ENCODE measurements at places on chromosomes 7 and 10.

GRCh38 chr7:140201393-140201792 is 24.6 kb upstream of the KDM7A start:
- no peak for DNase-seq

DNA sequence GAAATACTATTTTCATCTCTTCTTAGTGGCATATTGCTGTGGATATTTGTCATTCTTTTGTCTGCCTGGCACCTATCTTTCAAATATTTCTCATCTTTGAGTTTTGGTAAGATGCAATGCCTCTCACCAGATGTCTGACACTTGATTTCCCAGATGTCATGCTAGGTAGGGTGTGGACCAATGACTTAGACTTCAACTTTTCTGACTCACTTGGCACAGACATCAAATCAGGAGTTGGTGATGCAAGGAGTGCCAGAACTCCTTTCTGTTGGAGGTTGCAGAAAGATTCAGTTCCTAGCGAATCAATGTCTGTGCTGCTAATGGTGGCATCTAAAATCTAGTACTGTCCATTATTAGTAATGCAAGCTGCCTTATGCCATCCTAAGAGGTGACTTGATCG is 216.9 kb upstream of the FERD3L start:
- DNase-seq = no peak

GRCh38 chr10:21317902-21318301 is 207.6 kb downstream of the SKIDA1 start:
- DNase-seq = no peak

- DNase-seq = no peak
Observed at GRCh38 chr7:28405662-28406061, 6.7 kb upstream of the CREB5 start.

DNA sequence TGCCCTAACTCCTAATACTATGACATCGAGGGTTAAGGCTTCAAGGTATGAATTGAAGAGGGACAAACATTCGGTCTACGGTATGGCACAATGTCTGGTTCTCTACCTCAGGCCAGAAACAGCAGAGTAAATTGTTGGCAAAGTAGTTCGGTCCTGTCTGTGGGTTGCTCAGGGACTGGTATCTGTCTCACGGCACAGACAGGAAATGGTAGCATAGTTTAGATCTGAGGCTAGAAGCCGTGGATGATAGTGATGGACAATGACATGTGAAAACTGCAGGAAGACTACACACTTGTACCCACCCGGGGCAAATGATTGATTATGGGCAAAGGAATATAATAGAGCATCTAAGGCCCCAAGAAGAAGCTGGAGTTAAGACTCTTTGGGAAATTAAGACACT is 106.2 kb downstream of the TWIST1 start:
- DNase-seq = no peak

DNA sequence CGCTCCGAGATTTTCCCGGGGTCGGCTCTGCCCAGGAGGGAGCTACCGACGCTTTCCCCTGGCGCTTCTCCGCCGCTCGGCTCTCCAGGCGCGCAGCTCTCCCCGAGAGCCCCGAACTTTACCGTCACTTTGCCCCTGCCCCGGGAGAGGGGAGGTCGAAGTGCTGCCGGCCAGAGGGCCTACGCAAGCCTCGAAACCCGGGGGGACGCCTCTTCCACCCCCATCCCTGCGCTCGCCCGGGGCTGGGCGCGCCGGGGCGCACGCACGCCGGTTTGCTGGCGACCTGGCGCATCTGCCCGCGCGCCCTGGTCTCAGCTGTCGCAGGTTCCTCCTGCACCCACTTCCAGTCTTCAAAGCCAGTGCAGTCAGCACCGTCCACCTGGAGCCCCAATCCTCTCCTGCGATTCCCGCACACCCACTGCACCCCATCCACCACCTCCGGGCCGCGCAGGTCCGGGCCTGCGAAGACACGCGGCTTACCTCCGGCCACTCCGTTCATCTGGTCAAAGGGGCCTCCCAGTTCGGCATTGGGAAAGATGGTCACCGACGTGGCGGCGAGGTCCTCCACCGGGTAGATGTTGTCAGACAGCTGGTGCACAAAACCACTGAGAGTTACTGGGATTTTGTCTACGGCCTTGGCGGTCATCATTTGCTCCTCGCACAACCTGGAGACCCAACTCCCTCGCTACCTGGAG is 638 bp downstream of the EGR2 start:
- DNase-seq = no peak

DNA sequence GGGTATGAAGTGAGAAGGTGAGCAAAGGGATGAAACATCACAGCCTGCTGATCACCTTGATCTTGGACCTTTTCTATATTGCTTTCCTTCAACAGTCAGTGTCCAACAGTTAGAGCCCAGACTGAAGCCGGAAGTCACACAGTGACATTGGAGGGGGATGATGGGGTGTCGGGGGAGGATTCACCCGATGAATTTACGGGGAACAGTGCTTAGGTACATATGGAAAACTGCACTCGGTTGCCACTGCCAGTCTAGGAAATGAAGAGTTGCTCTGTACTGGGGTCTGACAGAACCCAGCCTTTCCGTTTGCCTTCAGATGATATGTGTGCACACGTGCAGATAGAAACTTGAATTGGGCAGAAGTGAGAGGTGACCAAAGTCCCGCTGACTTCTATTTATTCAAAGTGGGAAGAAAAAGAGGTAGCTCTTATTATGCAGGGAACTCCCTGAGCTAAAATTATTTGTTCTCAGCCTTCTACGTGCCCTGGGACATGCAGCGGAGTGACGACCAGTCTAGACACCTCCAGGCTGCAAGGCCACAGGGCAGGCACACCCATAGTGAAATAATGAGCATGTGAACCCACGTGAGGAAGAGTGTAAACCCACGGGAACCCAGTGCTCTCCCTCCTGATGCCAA is 107.2 kb upstream of the INHBA start:
- no peak for DNase-seq

GRCh38 chr7:131471250-131472004 is 85.0 kb downstream of the PODXL start:
- DNase-seq = no peak

- DNase-seq = peak; percentile 82
Observed at GRCh38 chr10:28503114-28503513, 29.8 kb upstream of the WAC start.

DNA sequence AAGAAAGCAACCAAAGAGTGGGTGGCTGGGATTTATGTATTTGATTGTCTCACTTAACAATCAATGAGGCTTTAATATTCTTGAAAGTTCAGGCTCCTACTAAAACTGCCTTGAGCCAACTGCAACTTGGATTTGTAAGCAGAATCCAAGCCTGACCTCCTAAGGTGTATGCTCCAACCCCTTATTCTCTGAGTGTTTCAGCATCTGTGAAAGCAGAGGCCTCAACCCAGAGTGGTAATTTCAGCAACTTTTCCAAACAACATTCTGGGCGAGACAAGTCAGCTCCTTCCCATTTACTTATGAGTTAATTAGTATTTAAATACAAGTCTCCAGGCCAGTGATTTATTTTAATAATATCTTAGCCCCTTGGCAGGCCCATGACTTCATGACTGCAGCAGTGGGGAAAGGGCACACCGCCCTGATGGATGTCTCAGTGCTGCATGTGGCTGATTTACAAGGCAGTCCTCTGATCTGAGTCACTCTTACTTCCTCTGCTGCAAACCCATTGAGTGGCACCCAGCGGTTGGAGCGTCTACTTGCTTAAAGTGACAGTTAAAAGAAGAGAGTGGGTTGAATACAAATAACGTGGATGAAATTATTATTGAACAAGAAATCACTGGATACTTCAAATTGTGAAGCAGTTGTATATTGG is 209.1 kb downstream of the TRIL start:
- no peak for DNase-seq

GRCh38 chr10:119344381-119344780 is 137.0 kb downstream of the GRK5 start:
- DNase-seq = peak; percentile 16

- DNase-seq = no peak
Observed at GRCh38 chr7:73366127-73366526, 38.2 kb downstream of the FKBP6 start.

DNA sequence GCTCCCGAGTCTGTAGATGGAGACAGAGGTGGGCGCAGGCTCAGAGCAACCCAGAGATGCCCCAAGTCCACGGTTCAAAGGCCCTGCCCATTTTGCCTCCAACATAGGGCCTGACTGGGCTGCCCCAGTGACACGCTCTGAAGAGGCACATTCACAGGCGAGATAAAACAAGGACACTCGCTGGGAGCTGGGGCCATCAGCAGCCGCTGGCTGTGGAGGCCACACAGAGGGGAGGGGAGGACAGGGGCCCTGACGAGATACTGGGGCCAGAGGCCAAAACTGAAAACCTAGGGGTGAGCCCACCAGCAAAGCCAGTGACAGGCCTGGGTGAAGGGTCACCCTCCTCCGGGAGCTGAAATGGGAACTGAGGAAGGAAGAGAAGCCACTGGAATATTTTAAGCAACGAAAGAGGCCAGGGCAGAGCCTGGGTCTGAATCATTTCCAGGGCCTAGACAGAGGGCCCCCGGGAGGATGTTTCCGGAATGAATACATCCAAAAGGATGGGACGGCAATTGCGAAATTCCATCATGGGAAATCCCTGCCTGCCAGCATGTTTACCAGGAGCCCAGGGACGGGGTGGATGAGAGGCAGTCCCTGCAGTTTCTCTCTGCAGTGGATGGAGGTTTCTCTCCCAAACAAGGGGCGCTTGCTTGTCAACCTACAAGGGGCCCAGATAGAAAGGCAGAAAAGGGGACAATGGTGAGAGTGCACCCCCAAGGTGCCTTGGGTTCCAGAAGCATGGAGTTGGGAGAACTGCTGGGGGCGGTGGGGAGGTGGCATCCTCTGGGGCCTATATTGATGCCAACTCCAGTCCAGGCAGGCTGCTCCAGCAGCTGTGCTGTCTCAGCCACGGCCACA is 29.0 kb upstream of the HSPA12A start:
- no peak for DNase-seq

- no peak for DNase-seq
Observed at GRCh38 chr10:18351421-18351820, 211.2 kb downstream of the CACNB2 start.

DNA sequence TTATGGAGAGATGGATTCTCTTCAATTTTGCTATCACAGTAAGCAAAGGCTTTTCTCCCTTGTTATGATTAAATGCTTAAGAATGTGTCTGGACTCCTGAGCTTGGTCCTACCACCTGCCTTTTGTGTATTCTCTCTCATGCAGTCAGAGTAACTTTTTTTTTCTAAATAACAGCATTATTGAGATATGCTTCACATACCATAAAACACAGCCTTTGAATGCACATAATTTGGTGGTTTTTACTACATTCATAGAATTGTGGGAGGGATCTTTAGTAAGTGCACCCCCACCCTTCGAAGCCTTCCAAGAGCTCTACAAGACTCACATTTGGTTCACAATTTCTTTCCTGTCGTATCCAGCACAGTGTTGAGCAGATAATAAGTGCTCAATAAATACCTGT is 175.5 kb downstream of the ADAM12 start:
- DNase-seq = no peak
